ENCODE measurements at places on chromosomes 3 and 15.

DNA sequence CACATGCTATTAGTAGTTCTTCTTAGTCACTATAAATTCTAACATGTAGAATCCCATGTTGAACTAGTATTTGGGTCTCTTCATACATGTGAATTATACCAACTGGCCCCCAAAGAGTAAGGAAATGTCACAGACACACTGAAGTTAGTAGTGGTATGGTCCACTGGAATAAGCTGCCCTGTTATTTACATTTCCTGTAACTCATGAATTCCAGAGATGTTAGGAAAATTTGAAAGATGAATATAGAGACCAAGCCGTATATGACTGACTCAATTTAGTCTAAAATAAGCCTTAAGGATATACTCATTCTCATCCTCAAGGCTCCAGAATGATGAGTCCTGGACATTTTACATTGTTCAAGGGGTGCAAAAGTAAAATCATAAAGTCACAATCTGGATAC, 81.2 kb downstream of the FBXL22 start:
- no peak for DNase-seq

GRCh38 chr15:42490671-42491538, at the start of gene ZNF106:
ZNF106 (minus strand) TSS chr15:42491141; CDS start chr15:42472289, 18,852 bp downstream.
- peak; percentile 85 for DNase-seq

- peak; percentile 21 for DNase-seq
Measured at GRCh38 chr15:43186003-43186353, 775 bp downstream of the CCNDBP1 start.

GRCh38 chr3:149009732-149010131, 18.4 kb downstream of the GYG1 start:
- DNase-seq: no peak

DNA sequence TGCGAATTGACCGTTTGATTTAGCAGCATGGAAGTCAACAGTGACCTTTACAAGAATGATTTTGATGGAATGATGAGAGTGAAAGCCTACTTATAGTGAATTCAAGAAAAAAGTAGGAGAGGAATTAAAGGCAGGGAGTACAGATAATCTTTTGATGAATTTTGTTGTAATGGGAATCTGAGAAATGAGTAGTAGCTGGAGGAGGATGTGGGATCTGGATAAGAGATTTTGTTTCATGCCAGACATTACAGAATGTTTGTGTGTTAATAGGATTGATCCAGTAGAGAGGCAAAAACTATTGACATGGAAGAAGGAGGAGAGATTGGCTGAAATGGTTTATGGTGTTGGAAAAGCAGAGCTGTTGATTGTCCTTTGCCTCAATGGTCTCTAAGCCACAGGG, 17.4 kb upstream of the ZNF609 start:
- no peak for DNase-seq

DNA sequence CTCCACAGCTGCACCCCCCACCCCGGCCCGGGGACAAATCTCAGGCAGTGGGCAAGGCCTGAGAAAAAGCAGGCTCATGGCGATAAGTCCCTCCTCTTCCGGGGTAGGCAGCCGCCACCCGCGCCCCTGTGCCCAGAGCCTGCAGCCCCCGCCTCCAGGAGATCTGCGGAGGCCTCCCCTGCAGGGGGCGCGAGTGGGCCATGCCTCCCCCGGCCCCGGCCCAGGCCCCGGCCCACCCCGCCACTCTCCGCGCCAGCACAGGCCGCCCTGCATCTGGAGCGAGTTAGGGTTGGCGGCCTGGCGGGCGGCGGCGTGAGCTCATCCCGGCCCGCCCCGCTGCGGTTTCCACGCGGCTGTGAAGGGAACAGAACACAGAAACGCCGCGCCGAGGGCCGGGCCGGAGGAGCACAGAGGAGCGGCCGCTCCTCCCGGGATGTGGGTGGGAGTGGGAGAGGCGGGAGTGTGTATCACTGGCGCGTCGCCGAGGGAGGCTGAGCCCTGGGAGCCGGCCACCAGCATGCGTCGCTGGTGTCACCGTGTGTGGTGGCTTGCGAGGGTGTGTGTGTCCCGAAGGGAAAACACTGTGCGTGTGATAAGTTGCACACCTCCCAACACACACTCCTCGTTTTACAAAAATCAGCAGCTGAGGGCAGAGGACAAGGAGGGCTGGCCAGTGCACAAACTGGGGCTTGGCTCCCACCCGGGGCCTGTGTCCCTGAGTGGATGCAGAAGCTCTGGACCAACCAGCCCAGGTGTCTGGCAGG, 17.2 kb downstream of the MYL3 start:
- DNase-seq: peak; percentile 82
